AG09319 (cell line): ENCODE measurements at places on chromosomes 13 and 19.

DNA sequence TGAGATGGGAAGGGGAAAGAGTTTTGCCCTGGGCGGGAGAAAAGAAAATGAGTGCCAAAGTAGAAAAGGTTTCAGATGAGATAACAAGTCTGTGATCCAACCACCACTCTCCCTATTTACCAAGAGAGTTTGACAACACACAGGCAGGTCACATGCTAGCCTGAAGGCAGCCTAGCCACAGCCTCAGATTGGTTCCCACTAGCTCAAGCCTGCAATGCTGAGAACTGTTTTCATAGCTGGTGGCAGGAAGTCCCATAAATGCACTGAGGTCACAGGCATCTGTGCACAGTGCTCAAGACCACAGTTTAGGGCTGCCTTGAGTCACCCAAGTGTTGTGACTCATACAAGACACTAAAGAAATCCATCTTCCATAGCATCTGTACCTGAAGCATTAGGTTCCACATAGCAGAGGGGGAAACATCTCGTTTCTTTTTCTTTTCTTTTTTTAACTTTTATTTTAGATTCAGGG is 18.5 kb upstream of the POP4 start:
- no peak for DNase-seq

DNA sequence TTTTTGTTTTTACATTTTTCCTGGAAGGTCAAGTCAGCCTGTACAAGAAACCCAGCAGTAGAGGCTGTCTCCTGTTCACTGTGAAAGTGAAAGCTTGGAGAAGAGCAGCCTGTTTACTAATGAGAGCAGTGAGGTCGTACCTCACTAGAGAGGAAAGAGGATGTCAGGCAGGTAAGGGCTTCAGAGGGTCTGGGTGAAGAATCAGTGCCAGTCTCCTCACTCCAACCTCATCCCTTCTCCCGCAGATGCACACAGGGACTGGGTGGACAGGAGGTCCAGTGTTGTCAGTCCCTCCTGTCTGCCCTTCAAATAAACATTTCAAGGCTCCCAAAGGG is 462.5 kb downstream of the KLF5 start:
- no peak for DNase-seq

DNA sequence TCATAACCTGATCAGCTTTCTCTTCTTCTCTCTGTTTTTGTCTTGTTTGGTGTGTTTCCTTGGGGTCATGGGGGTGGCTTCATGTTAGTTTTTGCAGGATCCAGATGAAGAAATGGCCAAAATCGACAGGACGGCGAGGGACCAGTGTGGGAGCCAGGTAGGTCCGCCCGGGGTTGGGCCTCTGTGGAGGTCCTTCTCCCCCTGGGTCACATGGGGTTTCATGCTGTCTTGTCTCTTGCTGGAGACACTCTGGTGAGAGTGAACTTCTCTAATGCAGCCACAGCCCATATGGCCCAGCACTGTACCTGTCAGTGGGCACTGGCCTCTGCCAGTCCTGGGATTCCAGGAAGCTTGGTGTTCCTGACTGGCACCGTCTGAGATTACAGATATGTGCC is 1.1 kb downstream of the CCNE1 start:
- no peak for DNase-seq

- DNase-seq: no peak
These were observed 93.4 kb downstream of the ABCC4 start for GRCh38 chr13:95207769-95208366.

DNA sequence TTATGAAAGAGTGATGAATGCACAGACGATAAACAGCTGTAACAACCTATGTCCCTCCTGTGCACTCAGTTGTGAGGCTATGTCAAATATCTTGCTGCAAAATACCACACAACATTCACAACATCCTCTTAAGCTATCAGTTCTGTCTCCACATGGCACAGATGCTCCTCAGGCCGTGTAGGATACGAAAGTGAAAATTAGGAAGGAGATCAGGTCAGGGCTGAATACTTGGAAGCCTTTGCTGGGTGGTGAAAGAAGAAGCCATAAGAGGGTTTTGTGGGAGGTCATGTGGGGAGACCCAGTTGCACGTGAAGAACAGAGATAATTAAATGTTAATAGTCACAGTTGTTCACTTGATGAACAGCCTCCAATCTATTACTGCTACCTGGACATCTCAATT is 58.9 kb downstream of the RXFP2 start:
- no peak for DNase-seq

- DNase-seq: no peak
These were observed 124.5 kb downstream of the KDM4B start for GRCh38 chr19:5093297-5093928.

- DNase-seq: no peak
These were observed 13.4 kb downstream of the RB1 start for GRCh38 chr13:48316826-48317510.

DNA sequence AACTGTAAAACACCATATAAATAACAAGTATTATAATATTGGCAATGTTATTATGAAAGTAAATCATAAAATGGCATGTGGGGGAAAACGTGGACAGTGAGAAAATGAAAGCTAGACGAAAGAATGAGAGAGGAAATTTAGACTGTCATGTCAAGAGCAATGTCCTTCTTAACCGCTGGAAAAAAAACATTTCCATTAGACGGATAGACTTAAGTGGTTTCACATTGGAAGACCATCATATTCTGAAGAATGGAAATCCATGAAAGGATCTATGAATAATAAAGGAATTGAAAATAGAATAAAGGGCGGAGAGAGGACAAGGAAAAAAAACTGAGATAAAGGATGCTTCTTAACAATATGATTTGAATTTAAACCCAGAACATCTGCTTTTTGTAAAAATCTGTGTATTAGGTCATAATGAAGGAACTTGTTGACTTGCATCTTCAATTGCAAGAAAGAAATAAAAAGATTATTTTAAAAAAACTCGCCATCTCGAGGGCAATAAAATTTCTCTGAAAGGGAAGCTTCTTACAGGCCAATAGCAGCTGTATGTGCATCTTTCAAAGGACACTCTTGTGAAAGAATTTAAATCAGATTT is 90.6 kb downstream of the SPRY2 start:
- no peak for DNase-seq

DNA sequence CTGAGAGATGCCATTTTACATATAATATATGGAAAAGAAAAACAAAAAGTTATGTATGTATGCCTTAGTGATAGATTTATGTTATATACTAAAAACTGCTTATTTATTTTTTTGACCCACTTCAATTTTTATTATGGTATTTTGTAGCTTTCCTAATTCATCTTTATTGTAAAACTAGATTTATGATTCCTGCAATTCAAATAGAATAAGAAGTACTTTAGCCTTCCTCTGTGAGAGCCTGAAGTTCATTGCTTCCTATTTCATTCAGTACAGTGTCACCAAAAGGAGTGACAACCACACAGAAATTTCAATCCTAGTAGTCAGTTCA is 158.1 kb downstream of the RGCC start:
- no peak for DNase-seq

DNA sequence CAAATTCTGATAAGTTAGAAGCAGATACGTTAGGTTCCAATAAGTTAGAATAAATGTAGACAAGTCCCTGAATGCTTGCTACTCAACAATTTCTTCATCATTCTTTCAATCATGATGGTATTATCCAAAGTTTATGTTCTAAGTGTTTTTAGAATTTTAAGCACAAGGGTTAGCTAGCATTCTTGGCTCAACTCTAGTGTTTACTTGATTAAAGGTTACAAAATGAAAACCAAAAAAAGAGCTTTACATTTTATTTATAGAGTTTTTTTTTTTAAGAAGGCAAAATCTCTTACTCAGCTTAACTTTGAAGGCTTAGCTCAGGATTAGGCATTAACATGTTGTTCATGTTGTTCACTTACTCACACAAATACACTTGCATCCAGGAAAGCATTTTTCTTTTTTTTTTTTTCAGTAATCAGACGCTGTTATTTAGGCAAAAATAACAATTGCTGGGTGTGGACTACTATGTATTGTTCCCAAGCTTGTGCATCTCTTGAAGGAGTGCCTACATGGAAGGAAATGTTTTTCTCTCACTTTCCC is 420.6 kb downstream of the DCT start:
- no peak for DNase-seq

DNA sequence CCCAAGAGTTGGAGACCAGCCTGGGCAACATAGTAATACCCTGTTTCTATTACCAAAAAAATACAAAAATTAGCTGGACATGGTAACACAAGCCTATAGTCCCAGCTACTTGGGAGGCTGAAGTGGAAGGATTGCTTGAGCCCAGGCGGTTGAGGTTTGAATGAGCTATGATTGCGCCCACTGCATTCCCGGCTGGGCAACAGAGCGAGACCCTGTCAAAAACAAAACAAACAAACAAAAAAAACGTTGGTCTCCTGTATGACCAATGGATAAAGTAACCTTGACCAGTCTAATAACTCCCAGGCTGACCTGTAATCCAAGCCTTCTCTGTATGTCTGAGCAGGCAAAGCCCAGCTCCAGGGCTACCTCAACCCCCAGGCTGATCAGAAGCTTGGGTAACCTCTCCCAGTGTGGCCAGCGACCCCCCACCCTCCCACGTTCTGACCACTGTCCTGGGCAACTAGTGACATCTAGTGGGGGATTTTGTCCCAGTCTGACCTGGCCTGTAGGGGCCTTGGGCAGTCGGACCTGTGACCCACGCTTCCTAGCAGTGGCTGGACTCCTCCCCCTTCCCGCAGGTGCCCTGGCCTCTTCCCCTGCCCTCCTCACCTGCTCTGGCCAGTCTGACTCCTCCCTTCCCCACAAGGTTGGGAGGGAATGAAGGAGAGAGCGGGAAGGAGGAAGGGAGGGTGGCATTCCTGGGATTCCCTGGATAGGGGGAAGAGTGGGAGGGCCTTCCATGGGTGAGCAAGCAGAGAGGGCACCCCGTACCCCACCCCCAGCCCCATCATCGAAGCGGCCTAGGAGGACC is 1.0 kb upstream of the BCAM start:
- peak; percentile 15 for DNase-seq

DNA sequence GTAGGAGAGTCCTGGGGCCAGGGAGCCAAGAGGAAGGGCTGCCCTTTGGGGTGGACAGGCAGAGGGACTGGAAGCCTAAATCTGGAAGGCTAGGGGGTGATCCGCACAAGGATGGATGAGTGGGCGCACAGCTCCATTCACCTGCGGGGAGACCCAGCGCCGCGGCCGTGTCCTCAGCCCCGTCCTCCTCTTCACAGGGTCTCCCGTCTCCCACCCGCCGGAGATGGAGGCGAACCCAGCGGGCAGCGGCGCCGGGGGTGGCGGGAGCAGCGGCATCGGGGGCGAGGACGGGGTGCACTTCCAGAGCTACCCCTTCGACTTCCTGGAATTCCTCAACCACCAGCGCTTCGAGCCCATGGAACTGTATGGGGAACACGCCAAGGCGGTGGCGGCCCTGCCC is 7.9 kb downstream of the ZNF865 start:
- no peak for DNase-seq

DNA sequence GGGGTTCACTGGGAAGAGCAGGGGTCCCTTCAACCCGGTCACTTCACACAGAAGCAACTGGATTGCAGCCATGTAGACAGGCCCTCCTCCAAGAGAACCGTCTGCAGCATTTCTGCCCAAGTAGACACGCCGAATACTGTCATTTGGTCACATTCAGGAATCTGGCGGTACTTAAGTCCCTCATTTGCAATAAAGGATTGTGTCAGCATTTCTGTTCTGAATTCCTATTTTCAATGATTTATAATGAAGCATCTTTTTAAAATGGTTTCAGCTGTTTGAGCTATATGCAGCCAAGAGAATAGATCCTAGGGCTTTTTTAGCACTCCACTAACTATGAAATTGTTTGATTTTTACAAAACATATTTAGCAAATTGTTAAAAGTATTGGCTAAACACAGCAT is 143.5 kb upstream of the SOX1 start:
- no peak for DNase-seq

DNA sequence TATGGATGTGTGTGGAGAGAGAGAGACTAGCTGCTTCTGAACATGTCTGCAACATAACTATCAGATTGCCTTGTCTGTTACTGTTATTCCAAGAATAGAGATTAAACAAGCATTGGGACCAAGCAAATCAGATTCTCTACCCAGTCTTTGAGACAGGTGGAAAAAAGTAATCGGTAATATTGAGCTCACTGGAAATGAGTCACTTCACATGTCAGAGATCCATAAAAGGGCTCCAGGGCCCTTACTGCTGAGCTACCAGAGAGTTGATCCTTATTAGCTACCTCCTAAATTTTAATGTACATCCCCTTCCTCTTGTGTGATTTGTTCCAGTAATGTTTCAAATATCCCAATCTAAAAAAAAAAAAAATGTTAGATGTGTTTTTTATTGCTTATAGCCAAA is 2118.0 kb downstream of the PCDH9 start:
- no peak for DNase-seq

GRCh38 chr19:3184847-3185460 is 776 bp upstream of the NCLN start:
- peak; percentile 24 for DNase-seq

- DNase-seq: no peak
These were observed 11.4 kb upstream of the SHC2 start for GRCh38 chr19:472005-472858.

- no peak for DNase-seq
These were observed 721 bp downstream of the TNFSF11 start for GRCh38 chr13:42574435-42575311.

DNA sequence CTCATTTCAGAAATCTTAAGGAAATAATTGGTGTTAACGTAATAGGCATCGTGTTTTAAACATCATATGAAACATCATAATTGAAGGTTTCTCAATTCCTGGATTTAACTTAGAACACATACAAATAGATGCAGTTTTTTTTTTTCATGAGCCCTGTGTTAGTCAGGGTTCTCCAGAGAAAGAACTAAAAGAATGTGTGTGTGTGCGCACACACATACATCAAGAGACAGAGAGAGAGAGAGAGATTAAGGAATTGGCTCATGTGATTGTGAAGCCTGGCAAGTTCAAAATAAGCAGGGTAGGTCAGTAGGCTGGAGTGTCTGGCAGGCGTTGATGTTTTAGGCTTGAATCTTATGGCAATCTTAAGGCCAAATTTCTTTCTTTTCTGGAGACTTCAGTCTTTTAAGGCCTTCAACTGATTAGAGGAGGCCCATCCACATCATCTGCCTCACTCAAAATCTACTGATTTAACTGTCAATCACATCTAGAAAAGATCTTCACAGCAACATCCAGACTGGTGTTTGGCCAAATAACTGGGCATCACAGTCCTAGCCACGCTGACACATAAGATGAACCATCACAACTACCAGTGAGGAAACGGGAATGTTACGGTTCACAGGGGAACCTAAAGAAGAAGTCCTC is 25.2 kb downstream of the SPATA13 start:
- no peak for DNase-seq

- DNase-seq: no peak
These were observed 16.7 kb downstream of the PIP5K1C start for GRCh38 chr19:3683405-3684053.

GRCh38 chr13:22703601-22704209 is 477.1 kb upstream of the SGCG start:
- no peak for DNase-seq
